ENCODE measurements at places on chromosomes 11 and 22.

- no peak for DNase-seq
These were observed 541.7 kb downstream of the NTM start for GRCh38 chr11:131912134-131912533.

GRCh38 chr11:29127461-29127860, 889.4 kb downstream of the KCNA4 start:
- DNase-seq = no peak

GRCh38 chr11:45470151-45470793, 184.1 kb upstream of the SYT13 start:
- no peak for DNase-seq

GRCh38 chr11:126359431-126360048, 4.1 kb downstream of the ST3GAL4 start:
- DNase-seq = no peak

DNA sequence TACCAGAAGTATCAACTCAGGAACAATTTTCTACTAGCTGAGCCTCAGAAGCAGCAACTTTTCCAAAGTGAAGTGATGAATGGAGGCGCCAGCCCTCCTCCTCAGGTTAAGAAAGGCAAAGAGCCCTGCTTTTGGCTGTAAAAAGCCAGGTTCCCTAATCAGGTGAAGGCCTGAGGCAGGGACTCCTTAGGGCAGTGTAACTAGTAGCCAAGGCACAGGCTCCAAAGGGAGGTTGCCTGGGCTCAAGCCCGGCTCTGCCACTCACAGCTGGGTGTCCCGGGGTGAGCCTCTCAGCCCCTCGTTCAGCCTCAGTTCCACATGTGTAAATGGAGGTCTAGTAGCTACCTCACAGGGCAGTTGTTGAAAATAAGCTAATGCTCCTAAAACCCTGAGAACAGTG, 19.5 kb downstream of the TSKU start:
- no peak for DNase-seq

GRCh38 chr11:78841456-78842060, 266.9 kb upstream of the NARS2 start:
- DNase-seq = no peak

DNA sequence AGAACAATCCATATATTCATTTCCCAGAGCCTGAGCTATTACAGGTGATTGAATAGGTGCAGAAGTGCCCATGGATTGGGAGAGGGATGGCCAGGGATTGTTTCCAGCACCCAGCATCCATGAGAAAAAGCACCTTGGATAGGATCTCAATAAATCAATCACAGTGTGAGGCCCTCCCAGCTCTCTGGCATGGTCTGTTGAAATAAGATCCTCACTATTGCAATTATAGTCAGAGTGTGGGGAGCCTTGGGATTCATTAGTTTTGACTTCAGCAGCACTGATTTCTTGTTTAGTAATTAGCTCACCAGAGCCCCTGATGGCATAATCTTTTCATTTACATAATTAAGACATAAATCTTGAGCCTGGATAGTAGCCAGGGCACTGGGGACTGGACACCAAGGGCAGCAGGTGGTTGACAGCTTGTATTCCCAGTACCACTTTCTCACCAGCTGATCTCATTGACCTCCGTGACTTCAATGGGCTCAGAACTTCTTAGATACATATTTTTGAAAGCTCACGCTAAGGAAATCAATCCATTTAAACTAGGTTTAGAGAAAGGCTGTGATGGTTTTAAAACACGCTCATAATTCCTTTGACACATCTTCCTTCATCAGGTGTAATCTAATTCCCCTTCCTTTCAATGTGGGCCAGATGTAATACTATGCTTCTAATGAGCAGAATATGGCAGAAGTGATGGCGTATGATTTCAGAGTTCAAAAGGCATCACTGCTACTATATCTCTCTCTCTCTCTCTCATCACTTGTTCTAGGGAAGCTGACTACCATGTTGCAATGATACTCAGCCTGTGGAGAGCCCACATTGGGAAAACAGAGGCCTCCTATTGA, 22.1 kb upstream of the DRD2 start:
- DNase-seq = no peak

- no peak for DNase-seq
These were observed 4.5 kb downstream of the SYVN1 start for GRCh38 chr11:65129649-65130441.

Measured in KBM-7 (cell line).